ENCODE measurements at places on chromosomes 7 and 10.

- no peak for DNase-seq
Observed at GRCh38 chr10:5527332-5528200, 2.8 kb downstream of the CALML3 start.

DNA sequence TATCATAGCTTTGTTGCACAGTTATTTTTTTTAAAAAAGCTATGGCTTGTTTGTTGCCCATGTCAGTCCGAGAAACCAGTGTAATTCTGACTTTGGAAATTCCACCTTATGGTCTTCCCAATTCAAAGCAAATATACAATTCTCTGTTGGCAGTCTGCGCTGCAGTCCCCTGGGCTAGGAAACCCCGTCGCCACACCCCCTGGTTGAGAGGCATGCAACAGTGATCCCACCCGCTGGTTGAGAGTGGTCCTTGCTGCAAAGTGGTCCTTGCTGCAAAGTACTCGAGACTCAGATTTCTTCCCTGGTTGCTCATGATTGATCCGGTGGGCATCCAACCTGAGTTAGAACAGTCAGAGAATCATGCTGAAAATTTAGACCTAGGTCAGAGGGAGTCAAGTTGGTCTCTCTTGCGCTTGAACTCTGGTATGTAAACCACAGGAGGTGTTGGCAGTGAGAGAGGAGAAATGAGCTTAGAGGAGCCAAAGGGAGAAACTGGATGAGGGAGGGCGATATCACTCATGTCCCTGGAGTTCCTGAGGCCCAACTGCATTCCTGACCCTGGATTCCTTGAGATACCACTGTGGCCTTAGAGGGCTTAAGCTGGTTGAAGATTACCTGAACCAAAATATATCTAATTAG, 45.0 kb upstream of the STK17A start:
- DNase-seq = peak; percentile 98

GRCh38 chr10:100901051-100901450, 11.7 kb upstream of the SLF2 start:
- no peak for DNase-seq

DNA sequence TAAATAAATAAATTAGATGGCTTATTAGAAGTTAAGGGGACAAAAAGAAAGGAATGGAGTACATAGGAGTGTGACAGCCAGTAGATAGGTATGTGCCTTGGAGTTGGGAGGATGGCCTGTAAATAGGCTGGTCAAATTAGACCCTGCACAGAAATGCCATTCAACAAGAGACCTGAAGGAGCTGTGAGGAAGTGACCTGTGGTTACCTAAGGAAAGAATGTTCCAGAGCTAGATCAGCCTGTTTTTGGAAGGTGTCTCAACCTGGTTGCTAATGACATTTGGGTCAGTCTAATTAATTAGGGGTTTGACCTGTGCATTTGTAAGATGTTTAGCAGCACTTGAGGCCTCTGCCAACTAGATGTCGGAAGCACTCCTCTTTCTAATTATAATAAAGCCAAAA, 315.3 kb upstream of the PLXDC2 start:
- DNase-seq = no peak

GRCh38 chr7:90982228-90982627, 282.0 kb upstream of the FZD1 start:
- no peak for DNase-seq

DNA sequence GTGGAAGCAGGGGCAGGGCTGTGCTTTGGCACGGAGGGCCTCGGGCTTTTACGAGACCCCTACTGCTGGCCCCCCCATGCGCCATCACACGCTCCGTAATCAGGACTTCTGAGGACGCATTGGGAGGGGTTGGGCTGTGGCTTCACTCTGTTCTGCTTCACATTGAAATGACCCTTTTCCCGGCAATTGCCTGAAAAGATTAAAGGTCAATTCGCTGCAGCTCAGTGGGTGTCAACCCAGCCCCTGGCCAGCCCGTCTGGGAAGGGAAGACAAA, 41.7 kb upstream of the UBE3C start:
- no peak for DNase-seq

GRCh38 chr10:31451766-31452165, 132.8 kb downstream of the ZEB1 start:
- no peak for DNase-seq
